ENCODE measurements at places on chromosomes 7 and 10.
A peak's percentile ranks its signal among the peaks of the same experiment; 100 is the strongest.

DNA sequence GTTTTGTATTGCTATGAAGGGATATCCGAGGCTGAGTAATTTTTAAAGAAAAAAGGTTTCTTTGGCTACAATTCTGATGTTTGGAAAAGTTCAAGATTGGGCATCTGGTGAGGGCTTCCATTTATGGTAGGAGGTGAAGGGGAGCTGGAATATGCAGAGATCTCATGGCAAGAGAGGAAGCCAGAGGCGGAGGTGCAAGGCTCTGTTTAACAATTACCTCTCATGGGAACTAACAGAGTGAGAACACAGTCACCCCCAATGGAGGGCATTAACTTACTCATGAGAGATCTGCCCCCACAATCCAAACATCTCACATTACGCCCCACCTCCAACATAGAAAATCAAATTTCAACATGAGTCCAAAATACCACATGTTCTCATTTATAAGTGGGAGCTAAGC lies 62.0 kb downstream of the AKR1D1 start:
- no peak for DNase-seq

- peak; percentile 27 for DNase-seq
Observed at GRCh38 chr7:33109758-33110238, 594 bp upstream of the RP9 start.

- no peak for DNase-seq
Observed at GRCh38 chr10:110113670-110114337, 93.6 kb upstream of the MXI1 start.

- DNase-seq = peak; percentile 88
Observed at GRCh38 chr7:30330134-30331111, 46.0 kb downstream of the ZNRF2 start.

DNA sequence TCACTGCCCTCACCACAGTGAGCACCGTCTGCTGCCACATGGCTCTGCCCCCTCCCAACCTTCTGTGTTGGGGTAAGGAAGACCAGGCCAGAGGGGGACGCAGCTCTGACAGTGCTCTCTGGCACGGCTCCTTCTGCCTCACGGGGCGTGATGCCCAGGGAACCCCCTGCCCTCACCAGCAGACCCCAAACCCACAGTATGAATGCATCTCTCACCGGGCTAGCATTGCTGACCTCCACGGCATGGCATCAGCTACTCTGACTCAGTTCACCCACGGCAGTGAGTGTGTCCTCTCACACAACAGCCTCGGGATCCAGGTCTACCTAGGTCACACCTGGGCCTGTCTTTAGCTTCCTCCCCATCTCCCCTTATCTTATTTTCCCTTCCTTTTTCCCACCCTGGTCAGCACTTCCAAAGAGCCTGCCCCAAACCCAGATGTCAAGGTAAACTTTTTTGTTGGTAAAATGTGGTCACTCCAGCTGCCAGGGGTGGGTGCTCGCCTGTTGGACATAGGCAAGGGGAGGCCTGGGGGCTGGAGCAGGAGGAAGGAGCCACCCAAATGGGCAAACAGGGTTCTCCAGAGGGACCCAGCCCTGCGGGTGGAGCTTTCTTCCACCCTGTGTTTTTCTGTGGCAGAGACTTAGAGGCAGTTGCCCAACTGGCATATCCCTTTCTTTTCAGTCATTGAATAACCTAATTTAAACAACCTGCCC lies 4.4 kb downstream of the CALML3 start:
- no peak for DNase-seq
